ENCODE measurements at places on chromosomes 3 and 15.

- DNase-seq, result no peak
Observed at GRCh38 chr3:172047567-172048115, 8.3 kb downstream of the FNDC3B start.

- DNase-seq, result no peak
Observed at GRCh38 chr3:64600246-64600950, 87.4 kb downstream of the ADAMTS9 start.

DNA sequence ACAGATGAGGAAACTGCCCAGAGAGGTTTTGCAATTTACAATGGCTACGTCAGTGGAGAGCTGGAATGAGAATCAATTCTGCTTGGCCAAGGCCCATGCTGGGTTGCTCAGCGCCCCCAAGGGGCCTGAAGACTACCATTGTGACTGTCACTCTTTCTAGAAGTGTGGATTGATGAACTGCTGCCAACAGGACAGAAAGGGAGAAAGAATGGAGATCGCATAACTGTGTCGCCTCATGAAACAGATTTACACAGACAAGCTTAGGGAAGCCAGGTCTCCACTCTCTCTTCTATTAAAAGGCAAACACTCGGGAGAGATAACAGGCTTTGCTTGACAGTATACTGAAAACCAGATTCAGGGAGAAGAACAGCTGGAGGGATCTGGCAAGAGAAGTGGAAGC, 160.0 kb downstream of the STT3B start:
- DNase-seq, result no peak

DNA sequence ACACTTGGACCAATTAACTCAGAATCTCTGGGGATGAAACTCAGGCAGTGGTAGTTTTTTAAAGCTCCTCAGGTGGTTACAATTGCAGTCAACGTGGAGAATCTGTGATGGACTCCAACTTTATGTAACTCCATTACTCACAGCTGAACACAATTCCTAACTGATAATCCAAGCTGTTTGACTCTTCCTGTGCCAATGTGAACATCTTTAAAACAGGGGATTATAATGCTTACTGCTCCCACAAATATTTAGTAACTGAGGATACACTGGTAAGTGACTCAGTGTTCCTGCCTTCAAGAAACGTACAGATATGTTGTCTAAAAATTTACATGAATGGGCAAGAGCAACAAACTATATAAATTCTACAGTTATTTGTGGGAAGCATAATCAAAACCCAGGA, 85.6 kb downstream of the OSBPL10 start:
- no peak for DNase-seq

- DNase-seq, result no peak
Observed at GRCh38 chr3:35042210-35042991, 596.9 kb upstream of the ARPP21 start.

GRCh38 chr3:121999931-122000330, 22.1 kb downstream of the ILDR1 start:
- no peak for DNase-seq

GRCh38 chr3:12964711-12965612, 108.3 kb downstream of the IQSEC1 start:
- DNase-seq, result no peak

DNA sequence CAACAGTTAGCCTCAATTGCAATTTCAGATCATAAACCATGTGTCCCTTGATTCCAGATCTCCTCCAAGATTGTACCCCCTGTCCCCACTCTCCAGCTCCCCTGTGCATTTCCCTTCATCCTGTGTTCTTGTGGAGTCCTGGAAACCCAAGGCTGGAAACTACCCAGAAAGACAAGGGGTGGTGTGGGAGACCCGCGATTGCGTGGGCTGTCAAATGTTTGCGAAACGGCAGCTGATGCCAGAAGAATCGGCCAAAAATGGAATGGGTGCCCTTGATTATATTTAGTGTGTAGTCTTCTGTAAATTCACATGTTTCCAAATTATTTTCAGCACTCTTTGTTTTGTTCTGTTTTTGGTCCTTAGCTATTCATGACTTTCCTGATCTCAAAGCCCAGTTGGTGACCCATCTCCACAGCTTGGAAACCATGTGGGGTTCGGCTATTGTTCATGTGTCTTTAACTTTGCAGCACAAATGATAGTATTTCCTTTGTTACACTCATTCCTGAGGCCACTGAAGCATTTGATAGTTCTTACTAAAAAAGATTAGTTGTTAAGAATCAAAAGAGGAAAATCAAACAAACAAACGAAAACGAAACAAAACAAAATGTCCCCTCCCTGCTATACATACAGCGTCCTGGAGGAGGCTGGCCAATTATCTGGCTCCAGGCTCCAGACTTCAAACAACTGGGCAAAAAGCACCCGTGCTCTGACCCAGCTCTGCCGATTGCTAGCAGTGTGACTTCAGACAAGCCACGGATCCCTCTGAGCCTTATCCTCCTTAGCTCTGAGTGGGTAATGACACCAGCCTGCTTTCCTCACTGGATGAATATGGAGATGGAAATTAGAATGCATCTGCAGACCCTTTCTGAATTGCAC, 120.9 kb downstream of the CACNA2D3 start:
- DNase-seq, result no peak

GRCh38 chr15:43330780-43331087, 361 bp upstream of the LCMT2 start:
- no peak for DNase-seq

DNA sequence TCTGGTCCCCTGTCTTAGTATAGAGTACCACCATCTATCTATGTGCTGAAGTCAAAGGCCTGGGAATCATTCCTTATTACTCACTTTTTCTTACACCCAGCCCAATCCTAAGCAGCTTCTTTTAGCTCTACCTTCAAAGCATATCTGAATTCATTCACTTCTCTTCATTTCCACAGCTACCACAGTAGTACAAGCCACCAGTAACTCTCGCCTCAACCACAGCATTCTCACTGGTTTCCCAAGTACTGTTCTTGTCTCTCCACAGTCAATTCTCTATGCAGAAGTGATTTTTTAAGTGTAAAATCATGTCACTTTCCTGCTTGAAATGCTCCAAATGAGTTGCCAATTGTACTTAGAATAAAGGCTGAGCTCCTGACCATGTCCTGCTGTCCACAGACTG, 401.7 kb downstream of the OXSM start:
- DNase-seq, result no peak

DNA sequence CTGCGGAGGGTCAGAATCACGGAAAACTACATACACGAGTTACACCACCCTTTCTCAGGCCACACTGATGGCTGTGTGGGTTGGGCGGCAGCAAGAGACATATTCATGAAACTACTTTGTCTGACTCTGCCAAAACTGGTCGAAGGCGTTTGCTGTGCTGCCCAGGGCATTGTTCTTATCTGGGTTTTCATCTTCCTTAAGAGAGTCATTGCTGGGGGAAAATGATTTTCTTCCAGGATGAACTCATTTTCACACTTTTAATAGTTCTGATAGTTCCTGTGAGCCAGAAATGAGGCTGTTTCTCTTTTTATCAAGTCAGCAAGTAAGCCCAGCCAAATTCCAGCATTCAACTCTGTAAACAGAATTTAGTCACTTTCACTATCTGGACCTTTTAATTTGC, 47.6 kb downstream of the TRIM71 start:
- no peak for DNase-seq

GRCh38 chr3:103653996-103654395, 1219.2 kb downstream of the ZPLD1 start:
- no peak for DNase-seq

DNA sequence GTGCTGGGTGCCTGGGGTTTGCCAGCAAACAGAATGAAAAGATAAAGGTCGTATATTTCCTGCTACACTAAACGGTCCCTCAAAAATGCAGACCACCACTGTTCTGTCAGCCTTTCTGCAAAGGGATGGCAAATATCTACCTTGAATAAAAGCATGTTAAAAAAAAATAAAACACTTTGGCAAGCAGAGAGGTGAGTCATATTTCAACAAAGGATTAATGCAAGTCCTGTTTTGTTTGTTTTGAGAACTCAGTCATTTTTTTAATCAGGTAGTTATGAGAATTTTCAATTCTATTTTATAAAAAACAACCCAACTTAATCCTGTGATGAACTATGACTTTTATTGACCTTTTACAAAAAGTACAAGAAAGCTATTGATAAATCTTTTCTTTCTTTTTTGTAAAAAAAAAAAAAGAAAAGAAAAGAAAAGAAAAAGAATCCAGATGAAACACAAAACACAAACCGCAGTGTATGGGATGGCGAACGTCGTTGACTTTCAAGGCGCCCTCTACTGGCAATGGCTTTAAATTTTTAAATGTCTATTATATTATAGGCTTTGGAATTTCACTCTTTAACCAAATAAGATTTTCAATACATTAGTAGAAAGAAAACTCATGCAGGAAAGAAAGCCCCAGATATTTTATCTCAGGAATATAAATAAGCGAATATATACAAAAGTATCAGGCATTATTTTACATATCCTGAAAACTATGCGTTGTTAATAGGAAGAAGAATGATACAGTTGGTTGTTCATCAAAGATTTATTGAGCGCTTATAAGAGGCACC, 87.8 kb downstream of the NCEH1 start:
- peak; percentile 38 for DNase-seq

GRCh38 chr15:98003518-98003917, 43.0 kb downstream of the ARRDC4 start:
- no peak for DNase-seq

- DNase-seq, result no peak
Observed at GRCh38 chr3:16842272-16843270, 42.2 kb upstream of the PLCL2 start.

DNA sequence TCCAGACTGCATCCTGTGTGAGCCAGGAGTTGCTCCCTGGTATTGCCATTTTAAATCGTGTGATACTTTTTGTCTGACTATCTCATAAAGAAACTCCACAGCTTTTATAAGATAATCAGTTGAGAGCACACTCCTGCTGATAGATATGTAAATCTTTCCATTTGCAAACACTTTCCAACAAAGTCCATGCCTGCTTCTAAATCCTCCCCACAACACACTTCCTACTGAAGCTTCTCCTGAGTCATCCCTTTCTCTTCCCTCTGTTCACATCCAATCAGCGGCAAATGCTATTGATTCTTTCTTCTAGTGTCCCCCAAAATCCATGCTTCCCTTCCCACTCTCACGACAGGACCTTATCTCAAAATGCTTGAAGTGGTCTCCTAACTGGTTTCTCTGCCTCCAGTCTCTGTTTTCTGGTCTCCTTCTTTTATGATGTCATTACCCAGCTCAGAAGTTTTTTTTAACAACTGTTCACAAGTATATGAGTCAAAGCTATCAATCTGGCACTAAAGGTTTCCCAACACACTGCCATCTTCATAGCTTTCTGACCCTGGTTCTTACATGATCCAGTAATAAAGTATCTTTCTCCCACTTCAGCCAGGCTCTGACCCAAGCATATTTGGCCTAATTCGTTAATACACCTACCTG, 4.5 kb upstream of the WWTR1 start:
- no peak for DNase-seq

DNA sequence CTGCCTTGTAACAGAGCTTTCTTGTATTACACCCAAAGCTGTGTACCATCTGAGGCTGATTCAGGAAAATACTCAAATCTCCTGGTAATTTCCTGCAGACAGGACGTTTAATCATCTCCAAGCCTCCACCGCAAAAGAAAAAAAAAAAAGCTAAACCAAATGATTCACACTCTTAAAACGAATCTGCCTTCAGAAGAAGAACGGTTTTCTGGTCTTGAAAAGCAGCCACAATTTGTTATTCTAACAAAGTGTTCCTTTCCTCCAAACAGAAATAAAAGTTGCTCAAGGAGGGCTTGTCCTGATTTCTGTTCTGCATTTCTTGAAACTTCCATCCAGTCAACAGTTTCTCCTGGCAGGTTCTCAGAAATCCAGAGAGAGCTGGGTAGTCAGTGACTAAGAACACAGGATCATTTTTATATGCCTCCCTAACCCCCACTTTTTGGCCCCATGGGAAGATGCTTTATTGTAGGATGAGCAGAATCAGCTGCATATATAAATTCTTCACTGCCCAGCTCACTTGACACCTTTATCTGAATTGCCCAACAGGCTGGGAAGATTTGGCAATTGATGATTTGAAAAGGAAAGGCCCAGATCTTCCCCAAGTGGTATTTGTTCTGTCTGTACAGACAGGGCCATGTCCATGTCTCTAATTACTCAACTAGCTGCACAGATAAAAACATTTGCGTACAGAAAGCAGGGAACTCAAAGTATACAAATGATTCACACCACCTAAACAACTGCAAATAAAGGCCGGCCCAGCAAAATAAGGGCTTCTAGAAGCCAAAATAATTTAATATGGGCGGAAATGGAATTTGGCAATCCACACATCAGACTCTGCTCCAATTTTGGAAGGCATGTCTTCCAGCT, 41.0 kb upstream of the PRICKLE2 start:
- DNase-seq, result no peak

DNA sequence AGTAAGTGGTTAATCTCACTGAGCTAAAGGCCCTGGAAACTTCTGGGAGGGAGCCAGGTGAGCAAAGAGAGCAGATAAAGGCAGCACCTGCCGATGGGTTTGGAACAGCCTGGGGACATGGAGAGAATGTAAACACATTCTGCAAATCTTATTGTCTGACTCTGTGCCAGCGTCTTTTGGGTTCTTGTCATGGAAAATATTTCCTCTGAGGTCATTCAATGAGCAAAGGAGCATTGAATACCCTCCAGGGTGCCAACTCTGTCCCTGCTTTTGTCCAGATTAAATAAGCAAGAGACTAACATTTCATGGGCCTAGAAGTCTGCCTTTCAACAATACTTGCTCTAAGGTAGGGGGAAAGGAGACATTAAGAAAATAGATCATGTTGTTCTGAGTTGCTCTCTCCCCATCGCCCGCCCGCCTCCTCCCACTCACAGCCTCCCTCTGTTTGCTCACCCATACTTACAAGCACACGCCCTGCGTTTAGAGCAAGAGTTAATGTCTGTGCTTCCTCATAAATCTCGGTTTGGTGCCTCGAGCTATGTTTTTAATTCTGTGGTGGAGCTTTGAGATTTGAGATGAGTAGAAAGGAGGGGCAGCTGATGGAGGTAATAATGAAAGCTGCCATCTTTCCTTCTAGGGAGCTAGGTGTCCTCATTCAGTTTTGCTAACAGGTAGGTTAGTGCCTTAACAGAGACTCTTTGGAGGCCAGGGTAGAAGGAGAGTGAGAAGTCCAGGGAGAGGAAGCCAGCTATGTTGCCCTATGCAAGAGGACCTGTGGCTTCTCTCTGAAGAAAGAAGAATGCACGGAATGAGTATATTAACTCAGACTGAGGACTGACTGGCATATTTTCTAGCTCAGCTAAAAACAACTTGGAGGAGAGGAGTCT, 132.9 kb downstream of the TPRG1 start:
- peak; percentile 74 for DNase-seq

GRCh38 chr3:168124791-168125190, 29.1 kb upstream of the GOLIM4 start:
- no peak for DNase-seq

DNA sequence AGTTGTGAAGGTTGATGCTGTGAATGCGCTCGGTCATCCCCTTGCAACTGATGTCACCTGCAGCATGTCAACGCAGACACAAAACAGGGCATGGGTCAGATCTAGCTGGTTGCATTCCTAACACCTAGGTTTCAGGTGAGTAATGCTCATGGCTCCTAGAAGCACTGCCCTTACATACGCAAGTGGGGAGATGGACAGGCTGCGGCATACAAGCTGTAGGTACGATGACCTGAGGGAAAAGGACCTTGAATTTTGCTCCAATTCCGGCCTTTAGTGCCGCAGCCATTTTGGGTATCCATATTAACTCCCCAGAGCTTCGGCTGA, 58.0 kb downstream of the TIGIT start:
- DNase-seq, result no peak
